ENCODE measurements at places on chromosomes 13 and 19. TPM values are rescaled to one million over a fixed set of nuclear protein-coding genes. Genes with fewer than 3 reads are reported as not detected.
A peak's percentile ranks its signal among the peaks of the same experiment; 100 is the strongest.

DNA sequence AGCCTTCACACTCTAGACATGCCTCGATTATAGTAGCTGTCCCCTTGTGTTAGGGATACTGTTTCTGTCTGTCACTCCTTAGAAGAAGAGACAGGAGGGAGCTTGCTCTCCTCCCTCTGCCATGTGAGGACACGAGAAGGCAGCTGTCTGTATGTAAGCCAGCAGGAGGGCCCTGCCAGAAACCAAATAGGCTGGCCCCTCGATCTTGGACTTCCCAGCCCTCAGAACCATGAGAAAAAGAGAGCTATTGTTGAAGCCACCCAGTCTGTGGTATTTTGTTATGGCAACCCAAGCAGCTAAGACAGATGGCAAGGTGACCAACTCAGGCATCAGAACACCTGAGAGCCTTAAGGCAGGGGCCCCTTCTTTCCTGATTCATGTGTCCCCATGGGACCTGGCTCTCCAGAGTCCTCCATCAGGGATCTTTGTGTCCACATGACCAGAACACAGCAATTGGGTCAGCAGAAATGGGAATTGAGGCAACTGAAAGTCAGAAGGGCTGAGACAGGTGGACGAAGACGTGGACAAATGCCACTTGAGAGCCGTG lies 65.6 kb upstream of the NPAS1 start:
- no peak for DNase-seq

GRCh38 chr13:51974482-51974881 lies 36.8 kb downstream of the ATP7B start:
- no peak for DNase-seq

- DNase-seq = no peak
These were observed 17.9 kb upstream of the C2CD4C start for GRCh38 chr19:426725-427445.

- no peak for DNase-seq
These were observed 509.0 kb upstream of the MIR17HG start for GRCh38 chr13:90838317-90838960.

GRCh38 chr19:2003874-2004273 lies 11.6 kb downstream of the BTBD2 start:
- DNase-seq = no peak

DNA sequence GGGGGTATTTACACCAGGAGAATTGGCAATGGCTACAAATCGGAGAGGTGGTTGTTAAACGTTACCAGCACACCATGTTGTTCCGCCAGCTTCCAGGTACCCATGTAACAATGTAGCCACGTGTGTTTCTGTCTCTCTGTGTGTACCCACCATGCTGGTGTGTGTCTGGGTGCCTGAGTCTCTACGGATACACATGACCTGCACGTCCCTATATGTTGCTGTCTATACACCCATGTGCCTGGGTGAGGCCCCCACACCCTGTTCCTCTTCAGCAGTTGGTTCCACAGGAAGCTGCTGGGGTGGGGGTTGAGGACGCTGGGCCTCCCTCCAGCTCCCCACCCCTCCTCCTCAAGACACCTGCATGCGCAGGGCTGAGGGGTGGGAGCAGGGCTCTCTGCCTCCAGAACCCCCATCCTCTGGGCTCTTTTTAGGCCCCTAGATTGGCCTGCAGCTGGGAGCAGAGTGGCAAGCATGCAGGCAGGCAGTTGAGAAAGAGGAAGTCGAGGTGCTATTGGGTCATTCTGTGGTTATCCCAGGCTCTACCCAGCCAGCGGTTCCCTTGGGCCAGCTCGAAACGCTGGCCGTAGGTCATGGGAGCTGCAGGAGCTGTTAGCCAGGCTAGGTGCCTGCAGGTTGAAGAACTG lies at the start of gene ARHGEF18:
TSS of gene ARHGEF18 (plus strand) at position 351 of the 644 bp plus-strand sequence. CDS start 13,954 bp downstream, outside the sequence.
- peak; percentile 75 for DNase-seq

DNA sequence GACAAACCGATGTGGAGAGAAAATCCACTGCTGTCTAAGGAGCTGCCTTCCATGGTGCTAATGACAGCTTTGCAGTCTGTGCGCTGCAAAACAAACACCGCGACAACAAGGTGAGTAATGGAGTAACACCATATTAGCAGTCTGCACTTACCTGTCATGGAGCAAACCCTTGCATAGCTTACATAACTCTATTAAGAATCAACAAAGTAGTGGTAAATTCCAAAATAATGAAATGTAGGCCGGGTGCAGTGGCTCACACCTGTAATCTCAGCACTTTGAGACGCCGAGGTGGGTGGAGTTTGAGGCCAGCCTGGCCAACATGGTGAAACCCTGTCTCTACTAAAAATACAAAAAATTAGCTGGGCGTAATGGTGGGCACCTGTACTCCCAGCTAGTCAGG lies 56.2 kb downstream of the PARP4 start:
- DNase-seq = no peak

GRCh38 chr13:77386880-77387606 lies 60.1 kb upstream of the MYCBP2 start:
- DNase-seq = no peak

GRCh38 chr13:99085808-99086266 lies 108.0 kb upstream of the DOCK9 start:
- no peak for DNase-seq

The ARHGEF1 gene
- total RNA-seq = 1,130 TPM

The ZNF584 gene
- total RNA-seq = 5.0 TPM

The MED4 gene
- 45.7 TPM for total RNA-seq

The TUBA3C gene
- total RNA-seq = not detected

The CATSPERD gene
- not detected for total RNA-seq

The KLK2 gene
- not detected for total RNA-seq
